ENCODE measurements at places on chromosomes 7 and 10.

- DNase-seq = no peak
Observed at GRCh38 chr7:19648791-19649190, 60.0 kb downstream of the POLR1F start.

DNA sequence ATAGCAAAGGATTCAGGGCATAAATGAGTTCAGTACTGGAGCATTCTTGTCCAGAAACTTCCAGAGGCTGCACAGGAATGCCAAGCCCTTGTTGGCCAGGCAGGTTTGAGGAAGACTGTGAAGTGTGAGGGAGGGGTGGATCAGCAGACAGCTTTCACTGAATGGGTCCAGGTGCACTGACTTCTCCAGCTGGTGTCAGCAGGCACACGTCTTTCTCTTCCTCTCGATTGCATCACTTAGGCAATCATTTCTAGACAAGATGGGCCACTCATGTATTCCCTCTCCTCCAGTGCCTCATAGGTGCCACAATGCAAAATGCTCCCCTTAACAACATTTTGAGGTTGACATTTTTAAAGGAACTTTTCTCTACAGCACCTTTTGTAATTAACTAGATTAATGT lies 15.6 kb upstream of the PLEKHS1 start:
- no peak for DNase-seq

DNA sequence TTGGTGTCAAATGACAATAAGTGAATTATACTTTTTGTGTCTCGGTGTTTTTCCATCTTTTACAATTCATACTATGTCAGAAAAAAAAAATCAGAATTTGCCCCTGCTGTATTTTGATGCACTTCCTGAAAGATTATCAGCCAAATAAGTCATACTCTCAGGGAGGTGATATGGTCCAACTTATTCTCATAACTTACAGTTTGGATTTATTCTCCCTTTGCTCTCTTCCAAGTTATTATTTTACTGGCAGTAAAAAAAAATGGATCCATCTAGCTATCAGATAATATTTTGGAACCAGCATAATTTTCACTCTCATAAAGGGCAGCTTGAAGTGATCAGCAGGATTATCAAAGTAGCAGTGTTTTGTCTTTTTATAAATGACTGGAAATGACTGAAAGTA lies 337.1 kb downstream of the BMPER start:
- DNase-seq = no peak

GRCh38 chr7:48046458-48046857 lies 11.1 kb downstream of the C7orf57 start:
- no peak for DNase-seq

DNA sequence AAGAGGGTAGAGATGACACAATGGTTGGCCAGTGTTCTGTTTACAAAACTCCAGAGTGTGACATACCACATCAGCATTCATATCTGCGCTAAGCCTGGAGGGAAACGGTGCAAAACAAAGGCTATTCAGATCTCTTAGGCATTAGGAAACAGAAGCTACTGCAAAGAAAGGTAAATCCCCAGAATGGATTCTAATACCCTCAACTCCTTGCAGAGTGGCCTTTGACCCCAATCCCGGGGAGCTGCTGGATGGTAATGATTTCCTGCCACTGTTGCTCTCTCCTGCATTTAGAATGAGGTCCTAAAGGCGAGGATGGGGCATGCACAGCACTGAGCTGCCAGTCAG lies 65.2 kb downstream of the AOAH start:
- DNase-seq = peak; percentile 82

DNA sequence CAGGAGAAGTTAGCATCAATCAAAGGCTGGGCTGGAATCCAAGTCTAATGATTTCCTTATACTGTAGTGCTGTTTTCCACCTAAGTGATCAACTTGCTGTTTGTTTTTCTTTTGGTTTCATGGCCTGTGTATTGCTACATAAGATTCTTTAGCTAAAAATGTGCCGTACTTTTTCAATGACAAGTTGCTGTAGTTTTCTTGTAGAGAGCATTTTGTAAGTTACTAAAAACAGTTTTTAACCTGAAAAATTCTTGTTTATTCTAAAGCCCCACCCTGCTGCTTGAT lies 1.3 kb downstream of the HELLS start:
- DNase-seq = no peak

Measured in skeletal muscle cell (primary cell).